OCI-M1 (cell line): ENCODE measurements at places on chromosomes 5 and 9.
A peak's percentile ranks its signal among the peaks of the same experiment; 100 is the strongest.

GRCh38 chr9:129542741-129543140 is 78.2 kb downstream of the C9orf50 start:
- DNase-seq: no peak

DNA sequence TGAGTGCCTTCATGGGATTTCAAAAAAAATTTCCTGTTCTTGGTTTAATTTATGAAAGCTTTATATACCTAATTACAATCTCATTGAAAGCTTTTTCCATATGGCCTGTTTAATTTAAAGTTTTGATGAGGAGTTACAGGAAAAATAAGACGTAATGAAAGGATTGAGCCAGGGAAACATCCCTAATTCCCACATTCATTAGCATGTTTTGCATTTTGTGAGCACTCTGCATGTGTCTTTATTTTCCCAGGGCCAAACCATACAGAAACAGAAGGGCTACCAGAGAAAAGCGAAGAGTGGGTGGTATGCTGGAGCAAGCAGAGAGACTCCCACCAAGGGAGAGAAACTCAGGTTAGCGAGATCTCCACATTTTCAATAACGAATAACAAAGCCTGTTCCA is 20.3 kb upstream of the LECT2 start:
- DNase-seq: no peak

DNA sequence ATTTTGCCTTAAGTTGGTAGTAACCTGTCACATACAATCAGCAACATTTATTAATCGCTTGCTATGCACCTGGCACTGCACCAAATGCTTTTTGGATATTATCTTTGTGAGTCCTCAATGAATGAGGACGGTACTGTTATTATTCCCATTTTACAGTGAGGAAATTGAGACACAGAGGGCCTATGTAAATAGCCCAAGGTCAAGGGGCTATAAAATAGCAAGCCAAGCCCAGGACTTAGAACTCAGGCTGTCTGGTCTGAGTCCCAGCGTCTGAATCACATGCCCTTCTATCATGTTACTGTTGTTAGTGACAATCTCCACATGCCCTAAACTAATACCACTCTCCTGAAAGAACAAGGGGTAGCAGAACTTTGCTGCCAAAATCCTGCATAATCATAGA is 60.0 kb downstream of the ERAP1 start:
- no peak for DNase-seq

- DNase-seq: no peak
These were observed 27.3 kb upstream of the ADAMTS6 start for GRCh38 chr5:65508978-65509377.

DNA sequence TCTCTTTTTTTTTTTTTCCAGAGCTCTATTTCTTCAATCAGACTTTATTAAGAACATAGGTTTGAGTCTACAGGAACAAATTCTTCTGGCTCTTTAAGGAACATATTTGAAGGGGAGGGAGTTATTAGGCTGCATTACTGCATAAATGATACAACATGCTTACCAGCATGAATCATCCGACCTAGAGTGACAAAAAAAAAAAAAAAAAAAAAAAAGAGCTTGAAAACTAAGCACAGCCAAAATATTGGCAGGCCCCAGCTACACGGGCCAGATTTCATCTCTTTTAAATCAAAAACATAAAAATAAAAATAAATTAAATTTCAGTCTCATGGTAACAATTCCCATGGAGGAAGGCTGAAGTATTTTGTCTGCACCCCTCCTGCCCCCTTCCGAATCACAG is 26.3 kb downstream of the MSX2 start:
- no peak for DNase-seq

- DNase-seq: peak; percentile 9
These were observed 27.1 kb downstream of the DPYSL3 start for GRCh38 chr5:147482706-147483180.

DNA sequence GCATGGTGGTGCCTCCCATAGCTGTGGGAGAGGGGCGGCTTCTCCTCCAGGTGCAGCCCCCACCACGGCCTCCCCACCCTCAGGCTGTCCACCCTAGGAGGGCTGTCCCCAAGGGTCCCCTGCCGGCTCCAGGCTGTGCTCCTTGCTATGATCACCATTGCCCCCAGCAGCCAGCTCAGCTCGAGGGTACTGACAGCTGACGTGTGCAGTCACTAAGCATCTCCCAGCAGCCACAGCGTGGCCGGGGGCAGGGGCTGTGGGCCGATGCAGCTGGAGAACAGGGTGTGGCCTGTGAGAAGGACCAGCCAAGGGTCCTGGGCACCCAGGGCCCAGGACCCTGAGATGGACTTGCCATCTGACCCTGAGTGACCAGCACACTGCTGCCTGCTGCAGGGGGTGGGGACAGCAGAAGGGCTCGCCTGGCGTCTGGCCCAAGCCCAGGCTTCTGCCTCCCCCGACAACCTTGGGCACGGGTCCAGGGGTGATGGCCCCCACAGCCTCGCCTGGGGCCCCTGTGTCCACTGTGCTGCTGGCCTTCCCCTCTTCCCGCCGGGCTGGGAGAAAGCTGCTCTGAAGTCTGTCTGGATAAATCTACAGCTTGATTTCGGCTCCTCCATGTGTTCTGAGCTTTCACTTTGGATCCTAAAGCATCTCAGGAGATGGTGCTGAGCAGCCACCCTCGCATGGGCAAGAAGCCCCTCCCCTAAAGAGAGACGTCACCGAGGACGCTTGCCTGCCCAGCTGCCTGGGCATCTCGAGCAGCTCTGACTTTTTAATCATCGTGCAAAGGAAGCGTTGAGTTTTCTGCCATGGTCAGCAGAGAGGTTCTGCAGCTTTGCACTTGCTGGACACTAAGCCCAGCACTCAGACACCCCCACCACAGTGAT is 5.5 kb downstream of the KCNT1 start:
- DNase-seq: no peak

DNA sequence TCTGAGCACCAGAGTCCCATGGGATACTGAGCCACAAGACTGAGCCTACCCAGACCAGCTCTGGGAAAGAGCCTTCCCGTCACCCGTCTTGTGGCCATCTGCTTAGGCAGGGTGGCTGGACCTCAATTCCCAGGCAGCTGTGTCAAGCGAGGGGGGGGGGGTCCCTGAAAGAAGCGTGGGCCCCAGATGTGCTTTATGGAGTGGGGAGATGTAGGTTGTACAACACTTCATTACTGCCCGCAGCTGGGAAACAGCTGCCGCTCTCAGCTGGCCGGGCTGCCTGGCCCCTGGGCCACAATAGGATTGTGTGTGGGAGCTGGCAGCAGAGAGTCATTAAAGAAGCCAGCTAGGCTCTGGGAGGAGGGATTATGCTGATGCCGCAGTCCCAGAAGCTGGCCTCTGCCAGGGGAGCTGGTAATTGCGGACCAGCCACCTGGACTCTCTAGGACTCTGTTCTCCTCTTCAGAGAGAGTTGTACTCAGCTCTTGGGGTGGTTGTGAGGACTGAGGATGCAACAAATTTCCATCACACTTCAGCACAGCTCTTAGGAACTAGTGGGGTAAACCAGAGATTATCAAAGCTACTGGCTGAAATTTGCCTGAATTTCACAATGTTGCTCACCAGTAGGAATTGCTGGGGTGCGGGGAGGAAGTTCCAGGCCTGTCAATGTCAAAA is 145.4 kb downstream of the GADD45G start:
- DNase-seq: no peak

DNA sequence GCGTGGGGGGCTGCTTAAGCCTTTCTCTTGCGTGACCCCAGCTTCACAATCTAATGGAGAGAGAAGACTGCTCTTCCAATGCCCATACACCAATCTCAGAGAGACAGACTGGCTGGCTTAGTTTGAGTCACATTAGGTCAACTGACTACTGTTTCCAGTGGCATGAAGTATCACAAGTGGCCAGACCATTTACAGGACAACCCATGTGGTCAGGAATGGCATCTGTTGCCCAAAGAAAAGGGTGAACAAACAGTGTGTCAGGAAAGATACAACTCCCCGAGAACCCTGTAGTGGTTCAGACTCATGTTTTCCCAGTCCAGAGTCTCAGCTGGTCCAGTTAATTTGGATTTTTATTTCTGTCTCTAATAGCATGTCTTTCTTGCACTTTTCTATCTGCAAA is 177.4 kb upstream of the IL12B start:
- DNase-seq: no peak

GRCh38 chr9:134195558-134195957 is 31.2 kb upstream of the RNU6ATAC start:
- DNase-seq: peak; percentile 51

DNA sequence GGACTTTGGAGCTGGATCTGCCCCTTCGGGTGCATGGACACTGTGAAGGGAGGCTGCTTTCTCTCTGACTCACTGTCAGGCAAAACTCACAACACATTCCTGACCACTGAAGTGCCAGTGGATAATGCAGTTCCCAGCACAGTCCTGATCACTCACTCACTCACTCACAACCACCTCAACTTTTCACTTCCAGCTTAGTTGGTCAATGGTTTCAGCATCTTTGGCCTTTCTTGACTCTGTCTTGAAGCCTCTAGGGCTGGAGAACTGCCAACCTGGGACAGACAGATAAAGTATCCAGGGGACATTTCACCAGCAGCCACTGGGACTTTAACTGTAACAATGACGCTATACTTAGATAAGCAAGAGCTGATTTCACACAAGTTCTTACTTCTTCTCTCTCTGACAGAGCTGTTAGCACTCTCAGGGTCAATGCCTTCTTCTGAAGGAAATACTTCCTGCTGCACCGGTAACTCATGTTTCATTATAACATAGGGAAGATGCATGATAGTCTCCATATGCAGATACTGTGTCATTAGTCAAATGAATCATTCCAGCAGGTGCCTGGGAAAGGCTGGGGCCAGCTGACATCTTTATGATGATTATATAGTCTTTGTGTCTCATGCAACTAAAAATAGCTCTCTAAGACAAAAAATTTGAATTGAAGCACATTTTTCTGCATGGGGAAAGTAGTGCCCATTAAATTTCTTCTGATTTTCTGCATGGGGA is 499.0 kb downstream of the SEMA5A start:
- peak; percentile 22 for DNase-seq

- DNase-seq: no peak
These were observed 290.2 kb upstream of the RGMB start for GRCh38 chr5:98483301-98483685.

DNA sequence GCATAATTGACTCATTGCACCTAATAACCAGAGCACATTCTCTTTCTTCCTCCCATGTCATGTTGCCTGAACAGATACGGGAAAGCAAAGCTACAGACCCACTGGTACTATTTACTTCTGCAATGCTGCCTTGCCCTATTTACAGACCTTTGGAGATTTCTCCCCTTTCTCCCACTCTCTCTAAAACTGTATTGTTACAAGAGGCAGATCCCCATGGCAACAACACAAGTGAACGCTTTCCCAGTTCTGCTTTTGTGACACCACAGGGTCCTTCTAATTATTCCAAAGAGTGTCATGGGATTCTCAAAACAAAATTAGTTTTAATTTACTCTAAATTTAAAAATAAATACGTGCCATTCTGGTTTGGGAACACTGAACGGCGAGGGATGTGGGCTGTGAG is 104.7 kb downstream of the KCTD16 start:
- DNase-seq: no peak

GRCh38 chr5:10521466-10522223 is 42.2 kb upstream of the ANKRD33B start:
- DNase-seq: peak; percentile 57

DNA sequence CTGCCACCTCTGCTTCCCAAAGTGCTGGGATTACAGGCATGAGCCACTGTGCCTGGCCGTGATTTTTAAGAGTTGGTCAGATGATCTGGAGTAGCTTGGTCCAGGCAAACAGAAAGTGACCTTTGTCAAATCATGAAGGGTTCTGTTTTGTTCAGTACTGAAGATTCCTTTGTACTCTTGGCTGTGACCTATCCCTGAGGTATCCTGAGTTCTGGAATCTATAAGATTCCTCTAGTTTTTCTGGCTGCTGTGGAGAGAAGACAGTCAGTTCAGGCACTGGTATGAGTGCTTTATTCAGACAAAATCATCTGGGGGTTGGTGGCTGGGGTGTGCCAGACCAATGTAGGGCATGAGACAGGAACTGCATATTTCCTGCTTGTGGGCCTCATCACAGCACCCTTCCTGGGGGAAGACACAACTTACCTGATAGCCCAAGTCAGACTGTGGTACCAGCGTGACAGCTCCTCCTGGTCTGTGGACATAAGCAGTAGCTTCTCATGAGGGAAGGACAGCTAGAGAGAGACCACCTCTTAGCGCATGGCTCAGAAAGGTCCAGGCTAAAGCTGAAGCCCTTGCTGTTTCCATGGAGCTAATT is 3.1 kb downstream of the ARHGEF39 start:
- no peak for DNase-seq

- DNase-seq: peak; percentile 62
These were observed 23.7 kb downstream of the ACTL7A start for GRCh38 chr9:108885643-108886348.

DNA sequence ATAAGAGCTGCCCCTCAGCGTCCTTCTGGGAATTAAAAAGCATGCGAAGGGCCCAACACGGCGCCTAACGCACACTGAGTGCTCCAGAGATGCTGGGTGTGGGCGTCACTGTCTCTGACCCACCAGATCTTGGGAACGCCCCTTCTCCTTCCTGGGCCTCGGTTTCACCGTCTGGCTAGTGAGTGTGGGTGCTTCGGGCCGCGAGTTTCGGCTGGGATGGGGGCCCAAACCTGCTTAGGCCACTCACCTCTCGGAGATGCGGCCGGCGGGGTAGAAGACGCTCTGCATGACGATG is 3.7 kb downstream of the PIP5KL1 start:
- no peak for DNase-seq

GRCh38 chr5:72015103-72015548 is 92.1 kb upstream of the MAP1B start:
- DNase-seq: peak; percentile 97

- DNase-seq: no peak
These were observed 90.1 kb downstream of the RFX3 start for GRCh38 chr9:3435732-3436131.

DNA sequence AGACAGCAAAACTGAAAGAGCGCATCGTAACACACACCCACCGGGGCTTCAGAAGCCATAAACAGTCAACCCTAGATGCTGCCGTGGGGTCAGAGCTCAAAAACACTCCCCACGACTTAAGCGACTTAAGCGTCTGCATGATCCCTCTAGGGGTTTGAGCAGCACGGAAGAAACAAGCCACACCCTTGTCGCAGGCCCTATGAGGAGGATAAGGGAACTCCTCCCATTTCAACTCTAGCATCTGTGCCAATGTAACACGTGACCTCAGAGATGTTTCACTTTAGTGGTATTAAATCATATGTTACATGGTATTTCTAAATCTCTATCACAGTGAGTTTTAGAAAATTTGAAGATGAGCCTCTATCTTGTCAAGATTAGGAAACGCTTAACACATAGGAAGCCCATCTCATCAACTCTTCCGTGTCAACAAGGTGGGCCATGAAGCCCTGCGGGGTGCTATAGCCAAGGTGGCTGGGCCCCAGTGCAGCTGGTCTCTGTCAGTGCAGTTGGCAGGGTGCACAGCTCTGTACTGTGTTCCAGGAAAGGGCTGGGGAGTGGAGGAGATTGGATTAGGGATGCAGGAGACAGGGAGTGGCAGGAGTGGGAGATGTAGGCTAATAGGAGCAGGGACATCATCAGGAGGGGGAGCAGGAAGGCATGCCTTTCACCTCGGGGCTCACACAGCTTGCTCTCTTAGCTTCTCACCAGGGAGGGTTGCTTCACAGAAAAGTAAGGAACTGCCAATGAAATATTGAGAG is 33.1 kb downstream of the ZCCHC9 start:
- DNase-seq: peak; percentile 8

- DNase-seq: no peak
These were observed 34.6 kb downstream of the MARVELD2 start for GRCh38 chr5:69449511-69449910.

GRCh38 chr5:14105718-14106410 is 37.3 kb upstream of the TRIO start:
- DNase-seq: no peak
